ENCODE measurements at places on chromosomes 16 and 17. TPM values are rescaled to one million over a fixed set of nuclear protein-coding genes. Genes with fewer than 3 reads are reported as not detected.

SEZ6L2 gene
- total RNA-seq, result 0.55 TPM

CAPN15 gene
- total RNA-seq, result 31.6 TPM

MYH1 gene
- not detected for total RNA-seq

ITGB4 gene
- total RNA-seq, result 2.6 TPM

RDM1 gene
- total RNA-seq, result not detected

ADORA2B gene
- 0.35 TPM for total RNA-seq

TEPSIN gene
- total RNA-seq, result 33.9 TPM

SLC9A5 gene
- total RNA-seq, result 0.30 TPM

CDH8 gene
- not detected for total RNA-seq

TP53TG3C gene
- total RNA-seq, result not detected

MYH3 gene
- total RNA-seq, result 4.2 TPM

TEKT1 gene
- total RNA-seq, result not detected

MYCBPAP gene
- total RNA-seq, result not detected

CPHXL2 gene
- not detected for total RNA-seq

SLC12A4 gene
- total RNA-seq, result 20.1 TPM

DNA sequence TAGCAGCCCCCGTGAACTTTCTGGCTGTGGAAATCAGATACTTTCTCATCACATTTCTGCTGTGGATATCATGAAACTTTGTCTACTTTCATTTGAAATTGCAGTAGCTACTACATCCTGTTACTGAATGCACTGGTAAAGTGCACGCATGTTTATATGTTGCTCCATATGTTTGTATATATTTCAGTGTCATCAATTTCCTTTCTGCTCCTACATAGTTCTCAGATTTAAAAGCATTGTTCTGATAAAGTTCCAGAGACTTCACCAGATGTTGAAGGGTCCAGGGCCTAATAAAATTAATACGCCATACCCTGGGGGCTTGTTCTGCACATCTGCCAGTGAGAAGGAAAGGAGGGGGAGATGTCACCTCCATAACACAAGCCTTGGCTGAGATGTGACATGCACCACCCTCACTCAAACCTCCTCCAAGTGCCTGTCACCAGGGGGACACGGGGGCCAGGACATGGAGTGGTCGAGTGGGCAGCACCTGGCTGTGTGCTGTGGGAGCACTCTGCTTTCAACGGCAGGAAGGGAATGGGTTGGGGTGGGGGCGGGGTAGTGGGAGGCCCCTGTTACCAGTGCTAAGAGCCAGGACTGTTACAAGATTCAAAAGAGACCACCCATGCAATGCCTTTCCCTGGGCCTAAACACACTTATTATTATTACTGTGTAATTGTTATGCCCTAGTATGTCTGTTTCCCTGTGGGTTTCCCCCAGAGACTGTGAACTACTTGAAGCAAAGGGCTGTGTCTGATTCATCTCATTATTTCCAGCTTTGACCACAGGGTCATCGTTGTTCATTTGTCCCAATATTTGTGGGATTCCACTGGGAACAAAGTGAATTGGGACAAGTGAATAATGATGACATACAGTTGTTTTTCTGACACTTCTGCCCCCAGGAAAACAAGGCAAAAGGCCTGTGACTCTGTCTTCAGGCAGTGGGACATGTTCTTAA is 193.4 kb downstream of the FOXL1 start:
- DNase-seq, result no peak

DNA sequence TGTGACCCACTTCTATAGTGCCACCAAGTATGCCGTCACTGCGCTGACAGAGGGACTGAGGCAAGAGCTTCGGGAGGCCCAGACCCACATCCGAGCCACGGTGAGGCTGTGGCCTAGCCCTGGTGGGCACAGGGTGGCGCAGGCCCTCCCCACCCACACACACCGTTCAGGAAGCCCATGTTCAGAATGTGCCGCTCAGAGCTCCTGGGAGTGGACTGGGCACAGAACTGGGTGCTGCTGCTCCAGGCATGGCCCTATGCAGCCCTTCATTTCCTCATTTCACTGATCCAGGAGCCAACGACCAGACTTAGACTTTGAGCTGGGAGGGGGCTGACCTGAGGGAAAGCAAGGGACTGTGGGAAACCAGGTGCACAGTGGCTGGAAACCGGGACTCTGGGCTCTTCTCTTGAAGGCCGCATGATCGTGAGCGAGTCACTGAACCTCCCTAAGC is 2.4 kb upstream of the MRM1 start:
- DNase-seq, result no peak

- no peak for DNase-seq
Observed at GRCh38 chr16:21235199-21235585, 1.7 kb downstream of the ANKS4B start.

GRCh38 chr17:62714016-62714777 is 86.7 kb downstream of the MRC2 start:
- DNase-seq, result no peak

GRCh38 chr17:31093866-31094599 is 744 bp upstream of the NF1 start:
- no peak for DNase-seq

DNA sequence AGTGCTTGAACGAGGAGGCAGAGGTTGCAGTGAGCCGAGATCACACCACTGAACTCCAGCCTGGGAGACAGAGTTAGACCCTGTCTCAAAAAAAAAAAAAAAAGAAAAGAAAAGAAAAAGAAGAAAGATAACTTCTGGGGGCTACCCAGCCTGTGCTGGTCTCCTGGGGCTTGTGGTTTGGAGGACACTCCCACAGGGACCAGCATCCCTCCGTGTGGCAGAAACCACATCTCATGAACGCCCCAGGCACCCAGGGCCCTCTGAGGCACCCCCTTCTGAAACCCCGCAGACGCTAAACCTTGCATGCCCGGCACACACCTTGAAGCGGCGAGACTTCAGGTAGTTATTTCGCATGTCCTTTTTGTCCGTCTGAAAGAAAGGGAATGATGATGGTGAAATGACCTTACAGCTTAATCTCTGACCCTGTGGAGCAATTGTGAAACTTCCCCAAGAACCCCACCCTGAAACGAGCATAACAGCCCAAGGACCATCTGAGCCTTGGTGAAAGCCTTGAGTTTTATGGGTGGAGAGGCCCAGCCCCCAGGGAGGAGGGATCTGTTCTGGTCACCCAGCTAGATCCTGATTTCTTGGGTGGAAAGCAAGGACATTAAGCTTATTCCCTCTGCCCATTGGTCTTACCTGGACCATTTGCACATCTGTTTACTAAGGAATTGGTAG is 55.0 kb downstream of the CNGB1 start:
- no peak for DNase-seq

GRCh38 chr17:21417921-21418320 is 41.8 kb downstream of the KCNJ12 start:
- no peak for DNase-seq

GRCh38 chr16:25134166-25134700 is 22.7 kb downstream of the LCMT1 start:
- DNase-seq, result no peak

DNA sequence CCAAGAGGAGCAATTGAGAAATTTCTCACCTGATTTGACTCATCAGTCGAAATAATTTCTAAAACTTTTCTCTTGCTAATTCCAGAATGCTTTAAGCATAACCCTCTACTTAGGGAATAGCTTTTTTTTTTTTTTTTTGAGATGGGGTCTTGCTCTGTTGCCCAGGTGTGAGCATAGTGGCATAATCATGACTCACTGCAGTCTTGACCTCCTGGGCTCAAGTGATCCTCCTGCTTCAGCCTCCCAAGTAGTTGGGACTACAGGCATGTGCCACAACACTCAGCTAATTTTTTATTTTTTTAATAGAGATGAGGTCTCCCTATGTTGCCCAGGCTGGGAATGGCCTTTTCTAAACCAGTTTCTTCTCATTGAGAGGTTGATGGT is 13.7 kb upstream of the NFATC3 start:
- DNase-seq, result no peak

GRCh38 chr16:85798283-85798776 is 1.0 kb downstream of the EMC8 start:
- DNase-seq, result no peak

- DNase-seq, result no peak
Observed at GRCh38 chr17:12592941-12593340, 72.7 kb upstream of the MYOCD start.

- no peak for DNase-seq
Observed at GRCh38 chr17:6623941-6624340, 16.6 kb downstream of the KIAA0753 start.

GRCh38 chr16:12988071-12988470 is 86.7 kb downstream of the SHISA9 start:
- DNase-seq, result no peak

- DNase-seq, result no peak
Observed at GRCh38 chr17:6721744-6722143, 8.6 kb upstream of the SLC13A5 start.

DNA sequence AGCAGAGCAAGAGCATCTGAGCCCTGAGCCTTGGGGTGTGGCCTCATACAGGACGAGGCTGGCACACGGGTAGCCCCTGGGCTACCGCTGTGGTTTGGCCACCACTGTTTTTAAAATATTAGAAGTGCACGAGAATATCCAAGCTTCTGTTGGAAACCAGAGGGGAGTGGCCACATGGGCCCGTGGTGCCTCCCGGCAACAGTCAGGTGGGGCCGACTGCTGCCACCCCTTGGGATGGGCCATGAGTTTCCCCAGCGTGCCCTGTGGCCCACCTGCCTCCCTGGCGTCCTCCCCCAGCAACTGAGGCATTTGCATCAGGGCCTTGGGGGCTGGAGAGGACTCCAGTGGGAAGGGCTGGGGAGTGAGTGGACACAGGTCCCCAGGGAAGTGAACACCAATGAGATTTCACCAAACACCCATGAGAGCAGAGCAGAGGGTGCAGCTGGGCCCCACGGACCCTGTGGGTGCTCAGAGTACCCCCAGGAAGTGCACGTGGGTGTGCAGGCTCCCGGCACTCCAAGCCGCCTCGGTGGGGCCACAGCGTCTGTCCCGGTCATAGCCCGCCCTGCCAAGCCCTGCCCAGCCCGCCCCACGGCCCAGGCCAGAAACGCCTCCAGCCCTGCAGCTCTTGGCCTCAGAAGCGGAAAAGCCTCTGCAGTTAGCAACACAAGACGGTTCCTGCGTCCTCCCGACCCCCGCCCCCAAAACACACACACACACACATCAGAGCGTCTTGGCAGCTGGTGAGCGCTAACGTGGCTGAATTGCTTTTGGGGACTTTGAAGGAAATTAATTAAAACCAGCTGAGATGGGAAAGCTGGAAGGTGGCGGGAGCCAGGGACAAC is 22.7 kb downstream of the ZNF469 start:
- DNase-seq, result no peak

DNA sequence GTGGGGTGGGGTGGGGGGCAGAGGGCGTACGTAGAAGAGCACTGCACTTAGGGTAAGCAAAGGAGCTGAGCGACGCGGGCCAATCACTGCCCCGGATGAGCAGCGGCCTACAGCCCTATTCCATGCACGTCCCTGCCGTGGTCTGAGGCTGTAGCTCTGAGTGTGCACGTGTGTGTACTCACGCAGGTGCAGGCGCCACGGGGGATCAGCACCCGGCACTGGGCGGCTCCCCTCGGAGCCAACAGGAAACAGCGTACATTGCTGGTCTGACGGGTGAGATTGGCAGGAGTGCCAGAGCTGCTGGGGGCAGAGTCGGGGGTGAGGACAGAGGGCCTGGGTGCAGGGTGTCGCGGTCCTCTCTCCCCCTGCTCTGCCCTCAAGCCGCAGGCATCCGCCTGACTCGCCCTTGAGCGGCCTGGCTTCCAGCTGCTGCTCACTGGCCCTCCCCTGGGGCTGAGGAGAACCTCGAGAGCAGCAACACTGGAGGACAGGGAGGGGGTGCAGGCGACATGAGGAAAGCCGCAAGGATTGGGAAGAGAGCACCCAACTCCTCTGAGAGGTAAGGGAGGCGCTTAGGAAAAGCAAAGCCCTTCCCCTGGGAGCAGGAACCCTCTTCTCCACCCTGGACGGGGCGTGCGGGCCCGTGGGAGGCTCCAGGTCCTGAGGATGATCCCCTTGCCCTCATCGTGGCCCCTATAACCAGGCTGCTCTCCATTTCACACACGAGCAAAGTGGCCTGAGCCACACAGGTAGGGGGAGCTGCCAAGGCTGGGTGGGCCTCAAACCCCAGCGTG is 57.8 kb downstream of the ENGASE start:
- no peak for DNase-seq

DNA sequence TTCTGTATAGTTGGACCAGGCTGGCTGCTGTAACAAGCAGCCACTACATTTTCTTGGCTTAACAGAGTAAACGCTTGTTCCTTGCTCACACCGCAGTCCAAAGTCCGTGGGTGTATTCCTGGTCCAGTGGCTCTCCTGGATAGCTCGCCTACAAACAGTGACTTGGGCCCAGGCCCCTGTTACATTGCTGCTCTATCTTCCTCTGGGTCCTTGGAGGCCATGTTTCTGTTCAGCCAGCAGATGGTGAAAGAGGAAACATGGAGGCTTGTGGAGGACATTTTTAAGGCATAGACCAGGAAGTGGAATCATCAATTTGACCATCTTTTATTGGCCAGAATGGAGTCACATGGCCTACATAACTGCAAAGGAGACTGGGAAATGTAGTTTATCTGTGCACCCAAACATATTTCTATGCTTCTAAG is 55.1 kb downstream of the ATP2C2 start:
- no peak for DNase-seq

GRCh38 chr16:14658063-14658462 is 25.3 kb downstream of the BFAR start:
- no peak for DNase-seq

GRCh38 chr16:74724820-74725549 is 24.3 kb upstream of the MLKL start:
- no peak for DNase-seq

All from left lobe of liver (tissue), 2 donors.